Tibial nerve (tissue), 4 donors: ENCODE measurements at places on chromosomes 1 and 21. TPM values are rescaled to one million over a fixed set of nuclear protein-coding genes. Genes with fewer than 3 reads are reported as not detected.

The GUCA2B gene
- not detected for total RNA-seq

The OTUD3 gene
- total RNA-seq, result 5.7 TPM

The KCNK2 gene
- total RNA-seq, result 13.7 TPM

The TNNI3K gene
- 3.9 TPM for total RNA-seq

The MROH9 gene
- total RNA-seq, result not detected

The OR6K2 gene
- not detected for total RNA-seq

The HUNK gene
- total RNA-seq, result 0.30 TPM

The TBX19 gene
- total RNA-seq, result 2.9 TPM

The PWP2 gene
- total RNA-seq, result 17.0 TPM

The ANKRD35 gene
- 2.7 TPM for total RNA-seq

The TFAP2E gene
- 3.3 TPM for total RNA-seq

The MMP23B gene
- 6.6 TPM for total RNA-seq

The BTBD19 gene
- 50.0 TPM for total RNA-seq

The PKP1 gene
- 0.22 TPM for total RNA-seq

The TMEM269 gene
- total RNA-seq, result 0.30 TPM

The FCRLA gene
- total RNA-seq, result 2.1 TPM

The SPRR2E gene
- not detected for total RNA-seq

The GRIK3 gene
- 12.8 TPM for total RNA-seq

The S100PBP gene
- 40.0 TPM for total RNA-seq

The BACH1 gene
- 38.9 TPM for total RNA-seq

The TEDDM1 gene
- total RNA-seq, result not detected

The HTR6 gene
- total RNA-seq, result not detected
